ENCODE measurements at places on chromosomes 3 and 15.

DNA sequence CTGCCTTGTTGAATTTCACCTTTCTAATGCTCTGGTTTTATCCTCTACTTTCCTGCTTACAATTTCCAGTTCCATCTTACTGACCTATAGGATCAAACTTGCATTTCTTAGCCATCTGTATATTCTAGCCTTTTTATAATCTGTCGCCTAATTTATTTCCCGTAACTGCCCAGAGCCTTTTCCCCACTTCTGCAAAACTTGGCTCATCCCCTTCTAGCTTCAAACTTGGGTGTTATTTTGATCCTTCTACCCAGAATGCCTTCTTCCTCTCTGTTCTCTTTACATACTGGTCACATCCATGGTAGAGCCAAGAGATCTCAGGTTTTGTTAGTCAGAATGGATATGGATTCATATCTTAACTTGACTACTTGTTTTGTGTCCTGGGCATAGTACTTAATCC is 2.6 kb downstream of the SACM1L start:
- no peak for DNase-seq

DNA sequence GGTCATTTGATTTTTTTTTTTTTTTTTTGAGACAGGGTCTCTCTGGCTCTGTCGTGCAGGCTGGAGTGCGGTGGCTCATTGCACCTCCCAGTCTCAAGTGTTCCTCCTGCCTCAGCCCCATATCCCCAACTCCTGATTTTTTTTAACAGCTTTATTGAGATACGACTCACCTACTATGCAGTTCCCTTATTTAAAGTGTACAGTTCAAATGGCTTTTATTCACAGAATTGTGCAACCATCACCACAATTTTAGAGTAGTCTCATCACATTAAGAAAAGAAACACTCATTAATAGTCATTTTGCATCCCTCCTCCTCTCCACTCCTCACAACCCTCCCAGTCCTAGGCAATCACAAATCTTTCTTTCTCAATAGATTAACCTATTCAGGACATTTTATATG is 1.9 kb upstream of the TRA2B start:
- peak; percentile 37 for DNase-seq

GRCh38 chr15:66822114-66822513 is 120.1 kb downstream of the SMAD6 start:
- DNase-seq, result no peak

DNA sequence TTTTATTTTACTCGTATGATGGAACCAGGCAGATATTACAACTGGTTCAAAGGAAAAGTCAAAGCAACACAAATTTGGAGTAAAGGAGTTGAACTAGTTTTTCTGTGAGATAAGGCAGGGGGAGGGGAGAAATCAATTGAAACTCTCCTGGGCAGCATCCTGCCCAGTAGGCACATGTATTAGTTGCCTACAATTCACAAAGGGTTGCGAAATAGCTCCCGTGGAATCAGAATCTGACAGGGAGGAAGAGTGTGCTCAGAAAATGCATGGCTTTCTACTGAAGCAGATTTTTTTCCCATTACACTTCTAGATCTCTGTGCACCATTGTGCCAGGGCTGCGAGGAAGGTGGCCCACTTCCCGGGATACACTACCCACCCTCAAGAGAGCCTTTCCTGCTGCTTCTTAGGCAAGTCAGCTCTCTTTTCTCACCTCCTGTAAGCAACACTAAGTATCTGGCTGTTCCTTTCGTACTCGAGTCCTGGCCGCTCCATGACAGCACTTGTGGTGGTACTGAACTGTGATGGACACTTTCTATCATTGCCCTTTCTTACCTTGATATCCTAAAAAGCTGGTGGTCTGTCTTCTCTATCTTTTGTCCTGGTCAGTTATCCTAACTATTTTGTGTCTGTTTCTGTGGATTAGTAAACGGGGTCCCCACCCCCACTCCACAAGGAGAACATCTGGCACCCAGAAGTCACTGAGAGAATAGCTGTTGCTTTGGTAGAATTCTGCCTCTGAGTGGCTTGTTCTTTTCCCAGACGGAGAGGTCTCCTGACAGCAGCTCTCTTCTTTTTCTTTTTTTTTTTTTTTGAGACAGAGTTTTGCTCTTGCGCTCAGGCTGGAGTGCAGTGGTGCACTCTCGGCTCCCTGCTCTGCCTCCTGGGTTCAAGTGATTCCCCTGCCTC is 74.8 kb downstream of the RPL39L start:
- peak; percentile 27 for DNase-seq

GRCh38 chr3:23964537-23965235 is 19.6 kb downstream of the NR1D2 start:
- no peak for DNase-seq

DNA sequence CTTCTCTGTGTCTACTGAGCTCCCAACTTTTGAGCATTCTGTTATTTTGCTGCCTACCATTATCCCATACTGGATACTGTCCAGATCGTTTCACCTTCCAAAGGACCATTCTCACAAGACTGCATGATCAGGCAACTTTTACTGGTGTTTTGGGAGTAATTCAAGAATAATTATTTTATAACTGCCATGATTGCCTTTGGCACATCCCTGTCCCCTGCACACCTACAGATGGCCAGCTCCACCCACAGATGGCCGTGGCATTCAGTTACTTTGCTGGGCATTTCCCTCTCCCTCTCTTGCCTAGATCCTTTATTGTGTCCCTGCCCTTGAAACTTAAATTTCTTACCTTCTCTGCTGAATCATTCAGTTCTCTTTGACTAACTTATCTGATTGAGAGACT is 263.9 kb downstream of the DIPK2A start:
- DNase-seq, result no peak

- DNase-seq, result no peak
Measured at GRCh38 chr15:65917407-65917756, 48.1 kb downstream of the RAB11A start.

DNA sequence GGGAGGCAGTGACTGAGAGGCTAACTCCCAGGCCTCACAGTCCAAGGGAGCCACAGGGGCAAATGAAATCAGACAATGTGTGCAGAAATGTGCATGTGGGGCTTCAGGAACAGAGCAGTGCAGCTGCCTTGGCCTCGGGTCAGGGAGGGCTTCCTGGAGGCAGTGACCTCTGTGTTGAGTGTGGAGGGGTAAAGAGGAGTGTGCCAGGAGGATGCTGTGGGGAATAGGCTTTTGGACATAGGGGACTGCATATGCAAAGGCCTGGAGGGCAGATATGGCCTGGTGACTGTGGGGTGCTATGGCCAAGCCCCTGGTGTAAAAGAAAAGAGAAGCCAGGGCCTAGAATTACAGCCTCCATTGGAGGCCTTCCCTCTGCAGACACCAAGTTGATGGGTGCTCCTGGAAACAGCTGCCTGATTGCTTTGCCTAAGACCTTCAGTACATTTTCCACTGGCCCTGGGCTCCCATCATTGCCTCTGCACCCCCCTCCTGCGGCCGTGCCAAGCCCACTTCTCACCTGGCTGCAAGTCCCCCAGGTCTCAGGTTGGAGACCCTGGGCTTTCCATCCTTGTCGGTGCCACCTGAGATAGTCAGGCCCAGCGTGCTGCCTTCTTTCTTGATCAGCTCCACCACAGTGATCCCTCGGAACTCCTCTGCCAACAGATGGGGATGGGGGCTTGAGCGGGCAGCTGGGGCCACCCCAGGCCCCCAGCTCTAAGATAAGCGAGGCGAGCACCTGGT is 15.1 kb downstream of the GRIP2 start:
- DNase-seq, result no peak

GRCh38 chr15:64985366-64986033 is 4.2 kb downstream of the SPG21 start:
- peak; percentile 91 for DNase-seq

- no peak for DNase-seq
Measured at GRCh38 chr3:73461547-73461946, 163.2 kb downstream of the PDZRN3 start.

GRCh38 chr3:127671523-127672428 is 976 bp upstream of the ABTB1 start:
- DNase-seq, result peak; percentile 23

GRCh38 chr15:74793135-74794028 is 11.5 kb downstream of the CSK start:
- DNase-seq, result peak; percentile 53

Data from inflammatory macrophage treated with lipopolysaccharide for 4 hours (primary cell).